ENCODE measurements at places on chromosomes 4 and X.

DNA sequence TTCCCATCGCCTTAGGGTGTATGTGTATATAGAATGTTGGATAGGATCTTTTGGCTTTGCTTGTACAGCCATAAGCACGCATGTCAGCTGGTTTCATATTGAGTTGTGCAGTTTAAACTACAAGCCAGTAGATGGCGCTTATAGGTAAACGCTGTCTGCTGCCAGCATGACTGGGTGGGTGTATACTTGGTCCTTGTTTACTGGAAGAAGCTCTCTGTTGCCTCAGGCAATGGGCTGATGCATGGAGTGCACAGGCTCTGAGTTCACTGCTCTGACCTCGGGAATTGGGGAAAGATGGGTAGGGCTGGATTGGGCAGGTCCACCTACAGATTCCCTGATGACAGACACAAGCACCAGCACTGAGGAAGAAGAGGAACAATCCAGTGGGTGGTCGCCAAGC is 831.5 kb downstream of the STIM2 start:
- DNase-seq, result no peak

DNA sequence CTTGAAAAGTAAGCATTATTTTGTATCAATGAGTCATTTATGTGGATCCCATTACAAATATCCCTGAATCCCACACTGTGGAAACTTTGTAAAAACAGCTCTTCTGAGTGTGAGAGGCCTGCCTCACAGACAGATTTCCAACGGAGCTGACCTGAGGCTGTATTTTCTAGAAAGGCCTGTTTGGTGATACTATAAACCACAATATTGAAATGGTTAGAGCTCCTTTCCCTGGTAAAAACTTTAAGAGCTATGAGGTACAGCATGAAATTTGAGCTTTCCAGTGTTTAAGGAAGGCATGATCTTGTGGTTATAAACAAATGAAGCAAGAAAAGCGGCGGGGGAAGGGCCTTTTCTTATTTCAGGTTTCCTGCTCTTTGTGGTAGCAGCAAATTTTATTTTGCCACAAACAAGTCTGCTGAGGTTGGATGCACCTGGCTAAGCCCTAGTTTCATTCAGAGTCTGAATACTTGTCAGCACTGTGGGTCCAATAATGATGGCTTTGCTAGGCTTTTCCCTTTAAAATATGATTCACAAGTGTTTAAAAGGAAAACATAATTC is 86.8 kb upstream of the ETNPPL start:
- no peak for DNase-seq

GRCh38 chr4:165838575-165838974 is 34.5 kb upstream of the TLL1 start:
- DNase-seq, result no peak

DNA sequence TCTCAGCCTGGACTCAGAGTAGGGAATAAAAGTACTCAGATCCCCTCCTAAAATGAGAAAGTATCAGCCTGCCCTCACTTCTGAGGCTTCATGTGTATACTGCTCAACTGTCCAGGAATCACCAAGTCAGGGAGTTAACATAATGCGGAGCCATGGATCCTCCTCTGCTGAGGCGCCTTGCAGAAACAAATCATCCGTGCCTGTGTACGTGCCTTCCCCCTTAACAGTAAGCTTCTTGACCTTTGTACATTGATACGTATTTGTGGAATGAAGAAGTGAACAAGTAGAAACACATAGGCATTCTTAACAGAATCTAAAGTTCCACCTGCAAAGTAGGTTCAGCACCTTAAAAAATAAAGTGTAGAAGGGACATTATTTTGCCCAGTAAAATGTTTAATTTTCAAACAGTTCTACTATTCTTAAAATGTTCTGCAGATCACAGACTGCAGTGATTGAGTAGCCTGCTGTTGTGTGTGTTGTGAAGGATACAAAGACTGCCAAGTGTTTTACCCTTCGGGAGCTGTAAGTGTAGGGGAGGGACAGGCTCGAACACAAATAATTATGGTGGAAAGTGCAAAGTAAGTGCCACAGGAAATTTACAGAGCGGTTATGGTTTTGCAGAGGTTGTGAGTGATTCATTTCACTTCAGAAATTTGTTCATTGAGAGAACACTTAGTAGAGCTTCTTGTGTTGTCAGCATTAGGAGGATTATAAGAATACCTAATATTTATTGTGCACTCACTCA is 61.9 kb downstream of the ARHGAP10 start:
- DNase-seq, result no peak

- DNase-seq, result no peak
Measured at GRCh38 chrX:82384401-82384800, 1123.7 kb upstream of the POU3F4 start.

DNA sequence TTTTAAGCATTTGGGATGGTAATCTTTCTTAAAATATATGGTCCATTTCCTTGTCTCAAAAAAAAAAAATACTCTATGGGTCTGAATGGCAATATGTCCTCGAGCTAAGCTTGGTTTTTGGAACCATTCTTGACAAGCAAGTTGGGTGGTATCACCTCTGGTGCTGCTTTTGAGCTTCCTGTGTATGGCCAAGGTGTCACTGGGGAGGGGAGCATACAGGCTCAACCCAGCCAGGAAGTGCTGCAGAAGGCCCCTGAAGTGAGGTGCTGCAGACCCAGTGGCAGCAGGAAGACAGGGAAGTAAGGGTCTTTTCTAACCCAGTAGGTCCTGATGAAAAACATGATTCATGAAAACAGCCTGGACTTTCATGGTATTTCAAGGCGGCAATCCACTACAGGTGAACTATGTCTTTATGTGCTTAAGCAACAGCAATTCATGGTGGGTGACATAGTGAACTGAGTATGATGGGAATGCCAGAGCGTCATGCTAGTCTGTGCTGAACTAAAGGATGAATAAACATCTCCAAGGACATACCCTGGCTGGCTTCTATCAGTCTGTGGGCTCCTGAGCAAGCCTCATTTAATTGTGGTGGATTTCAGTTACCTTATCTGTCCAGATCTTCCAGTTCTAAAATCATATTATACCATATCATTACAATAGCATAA is 15.1 kb downstream of the TRAPPC2 start:
- DNase-seq, result no peak

DNA sequence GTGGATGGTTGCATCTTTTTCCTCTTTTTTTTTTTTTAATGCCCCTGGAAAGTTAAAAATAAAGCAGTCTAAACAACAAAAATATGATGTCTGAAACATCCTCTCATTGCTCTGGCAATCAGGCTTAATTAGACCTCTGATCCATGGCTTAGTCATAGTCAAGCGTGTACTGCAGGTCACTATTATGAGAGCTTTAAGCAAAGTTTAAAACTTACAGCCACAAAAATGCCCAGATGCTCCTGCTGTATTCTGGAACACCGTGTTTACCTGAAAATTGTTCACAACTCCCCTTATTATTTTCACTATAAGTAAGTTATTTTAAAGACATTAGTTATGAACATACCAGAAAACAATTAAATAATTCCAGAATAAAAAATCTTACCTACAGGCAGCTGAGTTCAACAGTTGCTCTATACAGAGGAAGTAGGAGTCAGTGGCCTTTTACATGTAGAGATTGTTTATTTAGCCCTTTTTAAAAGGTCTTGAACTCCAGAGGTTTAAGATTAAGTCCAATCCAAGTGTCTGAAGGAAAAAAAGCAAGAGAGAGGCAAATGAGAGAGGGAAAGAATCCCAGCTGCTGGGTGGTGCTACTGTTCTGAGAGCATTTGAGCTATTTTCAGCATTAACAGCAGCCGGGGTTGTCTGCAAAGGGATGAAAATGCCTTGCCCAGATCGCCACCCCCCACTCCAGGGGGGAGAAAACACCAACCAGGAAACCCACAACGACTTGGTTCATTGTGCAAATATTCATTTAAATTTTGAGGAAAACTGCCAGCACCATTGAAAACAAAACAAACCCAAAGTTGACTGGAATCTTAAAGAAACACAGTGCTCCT is 36.9 kb downstream of the SORBS2 start:
- no peak for DNase-seq

GRCh38 chr4:162878096-162878495 is 288.6 kb downstream of the NAF1 start:
- no peak for DNase-seq

GRCh38 chr4:175536852-175537453 is 275.1 kb downstream of the GPM6A start:
- no peak for DNase-seq

DNA sequence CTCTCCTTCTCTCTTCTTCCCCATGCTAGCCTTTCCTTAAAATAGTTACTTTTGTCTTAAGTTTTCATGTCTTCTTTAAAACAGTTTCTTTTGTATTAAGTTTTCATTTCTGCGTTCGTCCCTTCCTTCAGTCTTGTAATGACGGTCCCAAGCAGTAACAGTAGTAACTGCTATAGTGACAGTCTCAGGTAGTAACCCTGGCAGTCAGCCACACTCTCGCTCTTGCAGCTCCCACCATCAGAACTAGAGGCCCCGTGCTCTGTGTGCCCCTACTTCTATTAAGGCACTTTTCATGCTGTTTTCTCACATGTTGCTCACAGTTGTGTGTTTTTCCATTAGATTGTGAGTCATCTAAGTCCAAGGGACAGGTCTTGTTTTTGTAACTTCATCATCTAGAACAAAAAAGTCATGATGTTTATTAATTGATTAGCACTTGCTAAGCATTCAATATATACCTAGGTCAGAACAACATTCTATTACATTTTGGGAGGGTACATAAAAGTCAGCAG is 49.3 kb downstream of the C4orf33 start:
- DNase-seq, result no peak

- no peak for DNase-seq
Measured at GRCh38 chrX:149909324-149910177, 19.8 kb upstream of the HSFX4 start.

DNA sequence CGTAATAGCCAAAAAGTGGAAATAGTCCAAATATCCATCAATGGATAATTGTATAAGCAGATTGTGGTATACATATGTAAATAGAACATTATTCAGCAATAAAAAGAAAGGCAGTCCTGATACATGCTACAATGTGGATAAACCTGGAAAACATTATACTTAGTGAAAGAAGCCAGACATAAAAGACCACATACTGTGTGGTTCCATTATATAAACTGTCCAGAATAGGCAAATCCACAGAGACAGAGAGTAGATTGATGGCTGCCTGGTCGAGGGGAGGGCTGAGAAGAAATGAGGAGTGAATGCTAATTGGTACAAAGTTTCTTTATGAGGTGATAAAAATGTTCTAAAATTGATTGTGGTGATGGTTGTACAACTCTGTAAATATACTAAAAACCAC is 397.4 kb upstream of the RPS6KA3 start:
- DNase-seq, result no peak

DNA sequence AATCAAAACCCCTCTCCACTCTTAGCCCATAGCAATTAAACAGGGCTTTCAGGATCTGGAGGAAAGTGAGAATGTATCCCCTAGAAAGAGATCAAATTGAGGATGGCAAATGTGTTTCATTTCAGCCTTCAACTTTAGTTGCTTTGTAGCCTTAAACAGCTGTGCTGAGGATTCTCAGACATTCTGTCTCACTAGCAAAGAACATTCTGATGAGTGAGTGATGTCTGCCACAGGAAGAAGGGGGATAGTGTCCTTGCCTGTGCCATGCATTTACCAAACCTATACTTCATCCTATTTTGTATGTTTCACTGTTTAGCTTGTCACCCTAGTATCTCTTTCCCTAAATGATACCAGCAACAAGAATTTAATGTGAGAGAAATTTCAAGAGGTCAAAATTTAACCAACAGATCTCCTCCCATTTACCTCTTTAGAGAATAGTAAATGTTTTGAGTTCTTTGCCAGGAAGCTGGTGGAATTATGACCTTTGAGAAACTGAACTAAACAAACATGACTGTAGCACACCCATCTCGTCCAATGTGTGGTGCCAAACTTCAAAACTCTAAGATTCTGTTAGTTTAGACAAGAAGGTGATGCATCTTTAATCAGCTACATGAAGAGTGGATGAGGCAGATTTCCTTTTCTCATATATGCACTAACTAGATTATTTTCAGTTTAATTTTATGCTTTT is 165.6 kb downstream of the PALLD start:
- DNase-seq, result no peak

- no peak for DNase-seq
Measured at GRCh38 chrX:69987691-69988090, 62.0 kb downstream of the AWAT2 start.

DNA sequence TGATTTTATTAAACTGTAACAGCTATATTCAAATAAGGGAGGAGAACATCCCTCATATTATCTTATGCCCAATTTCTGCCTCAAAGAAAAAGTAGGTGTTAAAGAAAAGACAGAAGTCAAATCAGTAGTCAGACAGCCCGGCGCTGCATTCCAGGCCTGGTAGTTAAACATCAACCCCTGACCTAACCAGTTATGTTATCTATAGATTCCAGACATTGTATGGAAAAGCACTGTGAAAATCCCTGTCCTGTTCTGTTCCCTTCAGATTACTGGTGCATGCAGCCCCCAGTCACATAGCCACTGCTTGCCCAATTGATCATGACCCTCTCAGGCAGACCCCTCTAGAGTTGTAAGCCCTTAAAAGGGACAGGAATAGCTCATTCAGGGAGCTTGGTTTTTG is 269.9 kb upstream of the GALNT7 start:
- no peak for DNase-seq

GRCh38 chrX:20147561-20147960 is 5.9 kb upstream of the EIF1AX start:
- DNase-seq, result no peak

- no peak for DNase-seq
Measured at GRCh38 chrX:118761939-118762707, 34.7 kb downstream of the IL13RA1 start.

- DNase-seq, result no peak
Measured at GRCh38 chr4:1155314-1155713, 17.1 kb downstream of the SPON2 start.

GRCh38 chrX:107734646-107735045 is 40.9 kb downstream of the TSC22D3 start:
- DNase-seq, result no peak

DNA sequence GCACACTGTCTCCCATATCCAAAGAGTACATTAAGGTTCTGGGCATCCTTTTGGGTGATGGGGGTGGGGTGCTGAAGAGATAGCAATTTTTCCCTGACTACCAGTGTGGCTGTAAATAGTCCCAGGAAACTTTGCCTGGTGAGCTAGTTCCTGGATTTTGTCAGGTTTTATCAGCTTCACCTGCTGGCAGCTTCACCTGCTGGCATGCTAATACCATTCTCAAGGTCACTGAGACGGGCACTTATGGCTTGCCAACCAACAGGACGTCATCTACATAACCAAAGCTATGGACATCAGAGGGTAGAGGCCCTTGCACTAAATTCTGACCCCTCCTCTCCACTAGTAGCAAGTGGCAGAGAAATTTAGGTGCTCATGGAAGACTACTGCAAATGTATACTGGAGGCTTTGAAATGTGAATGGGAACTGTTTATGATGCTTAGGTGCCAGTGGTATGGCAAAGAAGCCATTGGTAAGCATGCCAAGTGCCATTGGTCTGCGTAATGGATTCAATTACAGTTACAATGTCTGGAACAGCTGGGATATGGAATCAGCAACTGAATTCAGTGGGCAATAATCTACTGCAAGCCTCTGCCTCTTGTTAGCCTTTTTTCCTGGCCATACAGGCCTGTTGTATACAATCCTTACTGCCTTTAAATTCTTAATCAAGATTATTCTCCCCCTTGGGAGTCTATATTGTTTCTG is 71.6 kb upstream of the SH3RF1 start:
- no peak for DNase-seq
